ENCODE measurements at places on chromosomes 4 and X.

- DNase-seq = no peak
Measured at GRCh38 chr4:55183926-55184599, 58.7 kb upstream of the KDR start.

DNA sequence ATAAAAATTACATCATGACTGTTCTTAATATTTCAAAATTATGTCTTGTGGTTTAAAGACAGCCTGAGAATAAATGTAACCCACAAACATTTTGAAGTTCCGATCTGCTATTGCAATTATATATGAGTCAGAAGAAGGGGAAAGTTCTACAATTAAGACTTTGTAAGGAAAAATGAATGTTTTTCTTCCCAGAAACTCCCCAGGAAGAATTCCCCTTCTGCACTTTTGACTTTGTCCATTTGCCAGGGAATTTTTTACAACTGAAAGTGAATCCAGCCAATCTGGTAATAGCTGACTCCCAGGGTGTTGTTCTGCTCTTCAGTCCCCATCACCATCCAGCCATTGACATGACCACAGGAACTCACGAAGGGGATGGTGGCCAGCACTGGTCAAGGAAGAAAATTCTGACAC lies 61.6 kb upstream of the NOCT start:
- no peak for DNase-seq

DNA sequence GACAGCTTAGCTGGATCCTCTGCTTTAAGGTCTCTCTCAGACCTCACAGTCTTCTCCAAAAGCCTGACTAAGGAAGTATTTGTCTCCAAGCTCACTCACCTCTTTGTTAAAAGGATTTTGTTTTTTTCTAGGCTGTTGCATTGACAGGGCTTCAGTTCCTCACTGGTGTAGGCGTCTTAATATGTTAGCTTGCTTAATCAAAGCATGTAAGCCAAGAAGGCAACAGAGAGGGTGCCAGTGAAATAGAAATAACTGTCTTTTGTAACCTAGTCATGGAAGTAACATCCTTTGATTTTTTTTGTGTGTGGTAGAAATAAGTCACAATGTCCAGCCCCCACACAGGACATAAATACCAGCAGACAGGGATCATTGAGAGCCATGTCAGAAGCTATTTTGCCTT lies 58.8 kb downstream of the FIP1L1 start:
- DNase-seq = no peak

DNA sequence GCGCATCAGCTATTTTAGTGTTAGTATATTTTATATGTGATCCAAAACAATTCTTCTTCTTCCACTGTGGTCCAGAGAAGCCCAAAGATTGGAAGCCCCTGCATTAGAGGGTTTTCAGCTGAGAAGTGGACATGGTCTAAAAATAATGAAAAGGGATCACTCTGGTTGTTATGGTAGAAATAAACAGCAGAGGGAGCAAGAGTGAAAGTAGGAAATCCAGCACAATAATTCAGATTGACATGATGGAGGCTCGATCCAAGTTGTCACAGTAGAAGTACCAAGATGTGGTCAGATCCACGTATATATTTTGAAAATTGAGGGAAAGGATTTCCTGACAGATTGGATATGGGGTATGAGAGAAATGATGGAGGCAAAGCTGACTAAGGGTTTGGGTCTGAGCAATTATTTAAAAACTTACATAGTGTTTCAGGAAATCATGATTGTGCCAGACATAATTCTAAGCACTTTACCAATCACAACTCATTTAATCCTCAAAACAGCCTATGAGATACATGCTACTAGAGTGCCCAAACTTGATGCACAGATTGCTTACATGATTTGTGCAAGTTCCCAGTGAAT lies 17.0 kb upstream of the TMEM144 start:
- DNase-seq = no peak

DNA sequence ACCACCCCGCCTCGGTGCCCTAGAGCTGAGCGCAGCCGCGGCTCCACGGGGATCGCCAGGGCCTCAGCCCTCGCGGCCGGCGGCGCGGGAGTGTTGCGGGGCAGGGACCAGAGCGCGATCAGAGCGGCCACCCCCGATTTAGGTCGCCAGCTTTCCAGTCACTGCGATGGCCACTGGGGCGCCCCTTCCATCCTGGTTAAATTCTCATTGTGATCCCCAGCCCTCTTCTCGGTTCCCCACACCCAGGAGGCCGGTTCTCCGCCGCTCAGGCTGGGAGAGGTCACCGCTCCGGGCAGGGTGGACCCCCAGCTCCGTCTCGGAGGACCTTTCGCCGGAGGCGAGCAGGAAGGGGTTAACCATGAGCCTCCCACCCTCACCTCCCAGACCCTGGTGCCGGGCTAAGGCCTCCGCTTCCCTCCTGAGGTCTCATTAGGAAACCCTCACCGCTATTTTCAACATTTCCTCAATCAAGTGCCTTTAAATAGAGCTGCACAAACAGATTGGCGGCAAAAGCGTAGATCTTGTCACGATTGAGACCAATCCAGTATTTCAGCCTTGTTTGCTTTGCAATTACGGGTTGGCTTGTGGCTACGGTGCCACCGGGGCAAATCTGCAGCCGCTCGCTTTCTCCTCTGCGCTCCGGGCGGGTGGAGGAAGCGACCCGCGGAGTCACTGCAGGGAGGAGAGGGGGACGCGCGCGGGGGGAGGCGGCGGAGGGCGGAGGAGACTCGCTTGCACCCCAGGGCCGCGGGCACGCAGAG lies 8.3 kb upstream of the HAND2 start:
- DNase-seq = no peak

GRCh38 chrX:6021316-6022091 lies 207.2 kb downstream of the NLGN4X start:
- no peak for DNase-seq

- no peak for DNase-seq
Measured at GRCh38 chr4:74794382-74795010, at the start of gene BTC. TSS of gene BTC (minus strand) at chr4:74794523. CDS start at chr4:74794325, 198 bp downstream.

DNA sequence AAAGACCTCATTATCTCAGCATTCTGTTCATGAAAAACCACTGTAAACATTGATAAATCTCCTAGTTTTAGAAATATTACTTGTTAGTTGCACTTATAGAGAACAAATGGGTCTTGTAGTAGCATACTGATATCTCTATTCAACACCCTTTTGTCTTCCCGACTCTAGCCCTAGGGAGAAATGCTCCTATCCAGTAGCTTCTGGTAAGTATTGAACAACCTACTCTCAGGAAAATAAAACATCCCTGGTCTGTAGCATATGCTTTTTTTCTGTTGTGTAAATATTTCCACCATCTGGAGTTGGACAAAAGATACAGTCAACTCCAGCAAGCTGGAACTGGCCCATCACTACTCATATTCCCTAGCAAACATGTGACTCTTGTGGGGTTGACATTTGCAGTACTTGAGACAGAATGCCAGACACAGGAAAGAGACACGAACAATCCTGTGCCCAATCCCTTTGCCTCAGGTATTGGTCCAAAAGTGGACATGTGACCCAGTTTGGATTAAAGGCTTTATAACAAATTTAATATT lies 188.2 kb downstream of the GC start:
- no peak for DNase-seq

GRCh38 chr4:33924811-33925210 lies 2319.5 kb downstream of the ARAP2 start:
- no peak for DNase-seq

DNA sequence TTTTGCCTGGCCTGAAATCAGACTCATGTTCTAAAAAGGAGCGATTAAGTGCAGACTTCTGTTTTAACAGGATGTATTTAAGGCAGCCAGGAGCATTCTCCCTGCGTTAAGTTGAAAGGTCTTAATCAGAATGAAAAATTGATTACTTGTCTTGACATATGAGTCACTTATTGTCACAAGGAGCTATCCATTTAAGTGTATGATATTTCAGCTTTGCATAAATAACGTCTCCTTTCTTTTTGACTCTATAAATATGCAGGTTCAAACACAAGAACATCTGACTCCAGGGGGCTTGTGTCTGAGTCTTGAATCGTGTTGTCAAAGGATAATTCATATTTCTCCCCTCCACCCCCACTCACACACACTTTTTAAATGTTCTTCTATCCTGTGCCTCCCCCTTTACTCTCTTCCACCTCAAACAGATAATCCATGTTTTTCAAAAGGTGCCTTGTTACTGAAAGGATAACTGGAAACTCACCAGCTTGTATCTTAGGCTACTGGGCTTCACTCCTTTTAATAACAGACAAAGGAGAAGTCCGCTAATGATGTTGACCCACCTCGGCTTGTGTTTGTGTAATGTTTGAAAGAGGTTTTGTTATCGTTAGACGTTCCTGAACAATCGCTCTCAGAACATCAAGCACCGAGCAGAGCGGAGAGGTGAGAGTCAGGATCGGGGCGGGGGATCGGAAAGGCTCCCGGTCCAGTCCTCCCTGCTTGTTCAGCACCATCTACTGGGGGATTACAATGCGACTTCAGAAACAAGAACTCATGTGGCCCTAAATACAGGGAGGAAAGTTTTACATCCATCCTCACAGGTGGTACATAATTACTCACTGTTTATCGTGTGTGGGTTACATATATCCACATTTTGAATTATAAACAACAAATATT lies 107.5 kb upstream of the RPL34 start:
- no peak for DNase-seq

GRCh38 chrX:86930419-86930818 lies 587.2 kb upstream of the KLHL4 start:
- no peak for DNase-seq

GRCh38 chrX:131734621-131735020 lies 190.7 kb downstream of the OR13H1 start:
- DNase-seq = no peak

DNA sequence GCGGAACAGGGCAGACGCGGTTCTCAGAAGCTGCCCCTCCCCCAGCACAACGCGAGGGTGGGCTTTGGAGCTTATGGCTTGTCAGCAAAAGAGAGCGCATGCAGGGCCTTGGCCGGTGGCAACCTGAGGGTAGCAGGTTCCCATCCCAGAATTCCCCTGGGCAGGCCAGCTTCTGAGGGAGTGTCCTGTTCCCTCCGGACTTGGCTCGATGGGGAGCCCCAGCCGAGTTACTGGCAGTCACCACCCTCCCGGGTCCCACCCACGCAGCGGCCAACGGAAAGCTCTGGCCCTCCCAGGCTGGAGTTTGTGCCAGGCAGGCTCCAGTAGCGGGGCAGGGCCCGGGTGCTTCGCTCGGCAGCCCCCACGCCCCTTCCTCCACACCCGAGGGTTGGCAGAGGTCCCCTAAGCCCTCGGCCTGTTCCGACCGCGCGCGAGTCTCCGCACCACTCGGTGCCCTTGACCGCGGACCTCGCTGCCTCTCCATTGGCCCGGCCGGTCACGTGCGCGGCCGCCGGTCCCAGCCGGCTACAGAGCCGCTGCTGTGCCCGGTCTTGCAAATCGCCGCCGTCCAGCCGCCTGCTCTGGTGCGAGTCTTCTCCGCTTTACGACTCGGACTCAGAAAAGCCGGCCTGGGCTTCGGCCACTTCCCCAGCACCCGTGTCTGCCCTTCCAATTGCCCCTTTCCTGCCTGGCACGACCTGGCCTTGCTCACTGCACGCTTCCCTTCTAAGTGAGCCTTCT lies 20.9 kb upstream of the MTM1 start:
- DNase-seq = no peak

DNA sequence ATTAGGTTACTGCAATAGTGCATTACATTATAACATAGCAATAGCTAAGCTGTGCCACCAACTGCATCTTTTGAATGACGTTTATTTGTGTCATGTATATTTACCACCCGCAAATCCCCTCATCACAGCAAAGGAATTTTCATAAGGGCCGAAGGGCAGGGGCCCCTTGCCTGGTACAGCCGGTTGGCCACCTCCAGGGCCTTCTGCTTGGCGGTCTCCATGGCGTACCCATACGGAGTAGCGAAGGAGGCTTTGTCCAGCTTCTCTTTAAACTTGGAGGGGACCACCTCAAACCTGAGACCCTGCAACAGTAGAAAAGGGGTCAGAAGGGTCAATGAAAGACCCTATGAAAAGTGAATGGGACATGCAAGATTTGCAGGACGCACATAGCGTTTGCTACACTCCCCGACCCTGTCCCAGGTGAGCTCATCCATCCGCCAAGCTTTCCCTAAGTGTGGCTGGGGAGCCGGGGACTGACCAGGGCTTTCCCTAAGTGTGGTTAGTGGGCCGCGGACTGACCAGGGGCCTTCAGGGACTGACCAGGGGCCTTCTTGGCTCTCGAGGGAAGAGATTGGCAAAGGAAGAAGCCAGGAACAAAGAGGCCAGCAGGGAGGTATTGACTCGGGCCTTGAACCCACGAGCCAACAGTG lies 10.6 kb downstream of the ASMTL start:
- peak; percentile 80 for DNase-seq

DNA sequence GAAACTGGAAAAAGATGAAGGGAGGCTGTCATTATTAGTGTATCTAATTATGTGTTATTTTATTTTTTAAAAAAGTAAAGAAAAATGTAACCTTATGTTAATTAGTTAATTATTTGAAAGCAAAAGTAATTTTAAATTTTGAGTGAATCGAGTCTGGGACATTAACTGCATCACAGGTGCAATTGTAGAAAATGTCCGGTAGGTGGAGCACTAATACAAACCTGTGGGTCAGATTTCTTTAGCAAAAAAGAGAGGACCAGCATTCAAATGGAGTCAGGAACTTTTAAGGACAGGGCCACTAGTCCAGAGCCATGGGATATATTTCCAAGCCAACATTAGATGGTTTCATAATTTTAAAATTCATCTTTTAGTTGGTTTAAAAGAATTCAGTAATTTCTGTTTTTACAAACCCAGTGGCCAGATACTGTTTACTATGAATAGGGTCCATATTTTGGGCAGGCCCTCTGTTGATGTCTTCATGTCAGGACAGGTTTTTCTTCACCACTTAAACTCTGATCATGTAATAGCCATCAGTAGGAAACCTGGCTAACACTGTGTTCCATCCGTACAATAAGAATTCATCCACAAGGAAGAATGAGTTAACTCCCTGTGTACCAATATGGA lies 27.2 kb downstream of the BST1 start:
- DNase-seq = no peak

DNA sequence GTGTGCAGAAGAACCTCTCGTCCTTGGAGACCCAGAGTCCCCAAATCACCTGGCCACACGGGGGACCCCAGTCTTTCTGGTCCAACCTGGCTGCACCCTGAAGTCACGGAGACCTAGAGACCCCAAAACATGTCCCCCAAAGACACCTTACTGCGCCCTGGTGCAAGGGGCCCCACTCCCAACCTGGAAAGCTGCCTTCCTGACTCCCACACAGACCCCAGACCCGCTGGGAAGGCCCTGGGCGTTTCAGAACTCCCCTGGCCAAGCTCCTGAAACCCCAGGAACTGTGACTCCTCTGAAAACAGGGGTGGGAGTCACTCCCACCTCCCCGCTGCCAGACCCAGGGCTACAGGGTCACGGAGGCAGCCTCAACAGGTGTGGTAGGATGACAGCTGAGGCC lies 12.7 kb upstream of the SHOX start:
- no peak for DNase-seq

GRCh38 chrX:103919270-103919637 lies 43.2 kb upstream of the TMSB15B start:
- DNase-seq = no peak

Measured in chondrocyte (in vitro differentiated cells).